ENCODE measurements at places on chromosomes 3 and 15.

DNA sequence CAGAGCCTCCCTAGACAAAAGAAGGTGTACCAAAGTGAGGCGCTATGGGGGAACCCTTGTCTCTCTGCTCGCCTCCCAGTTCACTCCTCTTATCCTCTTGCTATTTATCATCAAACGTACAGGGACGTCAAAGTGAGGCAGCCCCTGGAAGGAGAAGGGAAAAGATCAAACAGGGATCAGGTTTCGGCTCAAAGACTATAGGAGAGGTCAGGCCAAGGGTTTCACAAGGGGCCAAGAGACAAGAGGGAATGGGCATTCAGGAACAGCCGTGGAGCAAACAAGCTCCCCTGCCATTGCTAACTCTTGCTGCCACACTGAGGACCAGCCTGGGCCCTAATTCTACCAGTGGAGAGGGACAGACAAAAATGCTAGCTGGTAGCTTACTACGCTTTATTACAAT is 168.7 kb downstream of the GREM1 start:
- DNase-seq = no peak

- DNase-seq = no peak
These were observed 315.5 kb downstream of the NSUN3 start for GRCh38 chr3:94378322-94378721.

- no peak for DNase-seq
These were observed 130.1 kb downstream of the SRGAP3 start for GRCh38 chr3:9119331-9119730.

DNA sequence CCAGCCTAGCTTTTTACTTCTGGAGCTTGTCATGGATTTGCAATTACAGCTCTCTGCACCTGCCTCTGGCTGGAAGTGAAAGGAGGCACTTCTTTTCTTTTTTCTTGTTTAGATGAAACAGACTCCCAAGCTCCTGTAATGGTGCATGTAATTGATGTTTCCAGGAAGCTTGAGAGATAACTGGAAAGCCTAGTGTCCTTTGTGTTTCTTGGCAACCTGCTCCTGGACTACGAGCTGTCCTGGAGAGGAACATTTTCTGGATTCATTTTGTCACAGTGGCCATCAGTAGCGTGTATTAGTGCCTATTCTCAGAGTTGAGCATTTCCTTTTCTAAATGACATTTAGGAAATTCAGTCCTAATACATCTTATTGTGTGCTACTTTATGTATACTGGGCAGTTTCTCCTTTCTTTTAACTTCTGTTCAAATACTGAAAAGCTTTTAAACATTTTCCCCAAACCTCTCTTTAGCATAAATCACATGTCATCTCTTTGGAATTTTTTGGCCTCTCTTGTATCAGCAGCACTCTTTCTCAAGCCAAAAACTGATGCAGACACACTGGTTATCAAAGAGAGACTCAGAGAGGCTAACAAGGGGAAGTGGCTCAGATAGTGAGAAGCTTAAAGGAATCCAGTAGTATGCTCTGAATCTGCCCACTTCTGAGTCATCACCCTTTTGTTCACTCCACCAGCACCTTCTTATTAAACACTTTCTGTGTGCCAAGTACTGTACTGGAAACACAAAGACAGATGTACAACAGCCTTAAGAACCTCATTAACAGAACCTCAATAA is 62.6 kb upstream of the SLC2A2 start:
- peak; percentile 38 for DNase-seq

- no peak for DNase-seq
These were observed 34.3 kb downstream of the U2SURP start for GRCh38 chr3:143035466-143036211.

- no peak for DNase-seq
These were observed 7.4 kb downstream of the EEFSEC start for GRCh38 chr3:128160661-128161060.

- DNase-seq = no peak
These were observed 37.2 kb downstream of the MYO5A start for GRCh38 chr15:52491472-52491871.
